Hematopoietic multipotent progenitor cell treated with erythropoietin and hydrocortisone succinate and interleukin-3 and kit ligand, for 8 days (in vitro differentiated cells): ENCODE measurements at places on chromosomes 6 and 20.

- no peak for DNase-seq
Measured at GRCh38 chr6:68911334-68911733, 276.3 kb downstream of the ADGRB3 start.

DNA sequence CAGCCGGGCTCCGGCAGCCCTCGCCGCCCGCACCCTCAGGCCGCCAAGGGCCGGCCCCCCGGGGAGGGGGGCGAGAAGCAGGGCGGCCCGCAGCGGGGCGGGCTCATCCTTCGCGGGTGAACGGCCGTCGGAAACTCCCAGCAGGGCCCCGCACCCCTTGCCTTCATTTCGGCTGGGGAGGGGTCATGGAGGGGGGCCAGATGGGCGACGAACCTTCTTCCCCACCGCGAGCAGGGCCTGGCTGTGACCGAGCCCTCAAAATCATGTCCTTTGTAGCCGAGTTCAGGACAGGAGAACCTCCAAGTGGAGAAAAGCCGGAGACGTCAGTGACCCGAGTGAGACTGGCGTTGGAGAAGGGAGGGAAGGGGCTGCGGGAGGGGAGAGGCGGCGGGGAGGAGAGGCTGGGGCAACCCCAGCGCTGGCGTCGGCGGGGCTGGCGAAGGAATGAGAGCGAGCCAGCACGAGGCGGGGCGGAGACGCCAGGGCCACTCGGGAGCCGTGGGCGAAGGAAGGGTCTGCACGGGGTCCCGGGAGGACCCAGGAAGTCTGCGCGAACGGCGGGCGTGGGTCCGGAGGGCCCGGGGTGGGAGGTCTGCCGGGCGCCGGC is 571 bp upstream of the FOXC1 start:
- no peak for DNase-seq

DNA sequence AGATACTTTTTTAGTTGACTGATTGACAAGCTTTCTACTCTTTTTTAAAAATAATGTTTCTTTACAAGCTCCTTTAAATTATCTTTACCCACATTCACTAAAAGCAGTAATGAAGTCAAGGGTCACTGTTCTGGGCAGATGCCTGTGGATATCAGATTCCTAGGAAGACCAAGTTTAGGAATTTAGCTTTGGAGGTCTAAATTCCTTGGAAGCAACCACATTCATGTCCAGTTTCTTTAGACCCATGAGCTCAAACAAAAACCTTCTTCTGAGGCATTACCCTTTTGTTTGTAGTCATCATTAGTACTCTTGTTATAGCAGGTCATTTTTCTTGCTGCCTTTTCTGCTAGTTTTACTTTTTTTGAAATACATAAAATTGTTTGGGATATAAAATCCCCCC is 462.9 kb upstream of the JAG1 start:
- DNase-seq = no peak

DNA sequence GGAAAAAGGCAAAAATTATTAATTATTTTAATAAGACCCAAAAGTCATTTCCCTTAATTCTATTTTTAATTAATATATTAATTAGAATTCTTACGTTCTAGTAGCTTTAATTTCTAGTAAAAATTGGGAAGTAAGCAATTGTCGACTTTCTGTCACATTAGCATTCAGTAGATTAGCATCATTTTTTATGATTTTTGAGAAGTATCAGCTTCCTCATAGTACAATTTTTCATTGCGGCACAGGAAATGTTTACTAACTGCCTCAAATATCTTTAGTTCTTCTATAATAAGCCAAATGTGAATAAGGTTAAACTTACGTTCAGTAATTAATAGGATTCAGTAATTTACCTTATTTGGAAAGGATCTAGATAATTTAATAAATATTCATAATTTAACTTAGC is 687.4 kb downstream of the EPM2A start:
- DNase-seq = no peak

DNA sequence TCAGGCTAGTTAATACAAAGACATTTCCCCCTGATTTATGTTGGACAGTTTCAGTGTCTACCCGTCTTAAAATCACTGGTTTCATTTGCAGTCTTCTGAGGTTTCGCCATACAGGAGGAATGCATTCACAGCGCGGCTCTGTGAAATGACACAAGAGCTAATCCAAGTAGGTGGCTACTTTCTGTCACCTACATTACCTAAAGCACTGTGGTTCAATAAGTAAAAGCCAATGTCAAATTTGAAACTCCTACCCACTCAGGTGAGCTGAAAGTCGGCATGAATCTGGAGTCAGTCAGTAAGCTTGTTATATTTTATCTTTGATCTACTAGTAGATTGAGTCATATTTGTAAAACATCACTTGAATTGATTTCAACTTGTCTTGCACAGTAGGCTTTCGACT is 370.8 kb downstream of the LAMA2 start:
- DNase-seq = no peak

DNA sequence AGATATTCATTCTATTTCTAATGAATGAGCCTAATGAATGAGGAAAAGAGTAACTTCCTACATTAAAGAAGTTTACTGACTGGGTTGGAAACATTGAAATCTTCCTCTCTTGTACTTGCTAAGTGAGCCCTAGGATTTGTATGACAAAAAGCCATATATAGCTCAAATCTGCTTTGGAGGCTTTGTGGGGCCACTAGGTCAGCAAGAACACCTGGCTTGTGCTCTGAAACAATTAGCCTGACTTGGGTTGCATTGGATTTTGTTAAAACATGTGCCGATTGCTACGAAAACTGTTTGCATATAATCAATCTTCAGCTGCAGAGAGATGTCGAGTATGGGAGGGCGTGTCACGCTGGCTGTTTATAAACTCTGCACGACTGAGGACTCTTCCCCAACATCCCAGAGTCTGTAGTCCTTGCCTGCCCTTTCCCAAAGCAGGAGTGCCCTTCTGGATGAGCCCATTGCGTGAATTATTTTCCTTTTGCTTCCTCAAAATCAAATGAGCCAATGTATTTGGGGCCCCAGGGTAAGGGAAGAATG is 684.8 kb downstream of the DHX35 start:
- no peak for DNase-seq

- DNase-seq = no peak
Measured at GRCh38 chr6:84346372-84346771, 118.9 kb upstream of the CEP162 start.

- no peak for DNase-seq
Measured at GRCh38 chr20:50014570-50015562, 32.1 kb downstream of the SNAI1 start.

- DNase-seq = peak; percentile 29
Measured at GRCh38 chr6:33410711-33411631, at the start of gene PHF1. Gene PHF1, plus strand, starts transcription at chr6:33411014. Its CDS starts 1,250 bp downstream, at chr6:33412264.

- DNase-seq = no peak
Measured at GRCh38 chr6:23663652-23664051, 462.4 kb upstream of the NRSN1 start.

DNA sequence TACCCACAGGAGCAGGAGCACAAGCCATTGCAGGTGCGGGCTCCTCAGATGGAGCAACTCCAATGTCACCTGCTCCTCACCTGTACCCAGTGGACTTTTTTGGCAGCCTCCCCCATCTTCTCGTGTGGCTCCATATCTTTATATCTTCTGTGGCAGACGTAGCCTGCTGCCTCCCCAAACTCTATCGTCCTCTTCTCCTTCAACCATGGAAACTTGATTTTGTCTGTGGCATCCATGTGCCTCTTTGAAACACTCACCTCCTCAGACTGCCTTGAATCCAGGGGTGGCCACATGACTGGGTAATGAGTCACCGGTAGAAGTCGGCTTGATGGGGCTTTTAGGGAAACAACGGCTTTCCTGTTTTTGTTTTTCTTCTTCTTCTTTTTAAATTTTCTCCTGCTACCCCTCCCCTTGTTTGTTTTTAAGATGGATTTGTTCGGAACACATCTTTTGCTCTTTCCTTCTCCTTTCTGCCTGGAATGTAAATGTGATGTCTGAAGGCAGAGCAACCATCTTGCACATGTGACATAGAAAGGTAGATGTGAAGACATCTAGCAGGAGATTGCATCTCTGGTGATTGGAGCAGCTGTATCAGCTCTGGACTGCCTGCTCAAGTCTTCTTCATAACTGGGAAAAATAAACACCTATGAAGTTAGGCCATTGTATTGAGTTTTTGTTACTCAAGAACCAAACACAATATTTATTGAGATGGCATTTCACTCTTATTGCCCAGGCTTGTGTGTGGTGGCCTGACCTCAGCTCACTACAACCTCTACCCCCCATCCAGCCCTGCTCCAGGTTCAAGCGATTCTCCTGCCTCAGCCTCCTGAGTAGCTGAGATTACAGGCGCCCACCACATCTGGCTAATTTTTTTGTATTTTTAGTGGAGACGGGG is 69.9 kb upstream of the DDR1 start:
- peak; percentile 31 for DNase-seq

GRCh38 chr6:42179945-42180313 is 6.8 kb downstream of the GUCA1A start:
- no peak for DNase-seq

DNA sequence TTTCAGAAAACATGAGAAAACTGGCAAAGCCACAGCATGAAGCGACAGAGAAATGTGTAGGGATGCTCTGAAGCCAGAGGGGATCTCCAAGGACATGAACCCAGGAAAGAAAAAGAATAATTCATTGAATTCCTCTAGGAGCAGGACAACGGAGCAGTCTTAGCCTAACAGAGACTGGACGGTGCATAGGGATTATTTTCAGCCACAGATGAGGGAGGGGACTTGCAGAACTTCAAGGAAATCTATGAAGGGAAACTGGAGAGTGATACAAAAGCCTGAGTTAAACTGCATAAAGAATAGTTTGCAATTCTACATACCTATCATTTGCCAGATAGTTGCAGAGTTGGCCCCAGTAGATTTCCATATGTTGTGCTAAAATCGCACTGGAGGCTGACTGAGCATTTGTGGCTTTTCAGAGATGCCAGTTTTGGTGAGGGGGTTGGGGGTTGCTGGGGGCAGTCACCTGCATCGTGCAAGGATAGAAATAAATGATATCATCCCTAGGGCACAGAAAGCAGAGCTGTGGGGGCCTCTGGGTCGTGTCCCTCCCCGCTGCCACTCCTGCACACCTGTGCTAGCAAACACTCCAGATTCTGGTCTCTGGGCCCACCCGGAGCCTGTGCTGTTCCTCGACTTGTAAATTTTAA is 443.2 kb upstream of the JARID2 start:
- no peak for DNase-seq

GRCh38 chr6:19465256-19465655 is 371.9 kb upstream of the ID4 start:
- DNase-seq = no peak

DNA sequence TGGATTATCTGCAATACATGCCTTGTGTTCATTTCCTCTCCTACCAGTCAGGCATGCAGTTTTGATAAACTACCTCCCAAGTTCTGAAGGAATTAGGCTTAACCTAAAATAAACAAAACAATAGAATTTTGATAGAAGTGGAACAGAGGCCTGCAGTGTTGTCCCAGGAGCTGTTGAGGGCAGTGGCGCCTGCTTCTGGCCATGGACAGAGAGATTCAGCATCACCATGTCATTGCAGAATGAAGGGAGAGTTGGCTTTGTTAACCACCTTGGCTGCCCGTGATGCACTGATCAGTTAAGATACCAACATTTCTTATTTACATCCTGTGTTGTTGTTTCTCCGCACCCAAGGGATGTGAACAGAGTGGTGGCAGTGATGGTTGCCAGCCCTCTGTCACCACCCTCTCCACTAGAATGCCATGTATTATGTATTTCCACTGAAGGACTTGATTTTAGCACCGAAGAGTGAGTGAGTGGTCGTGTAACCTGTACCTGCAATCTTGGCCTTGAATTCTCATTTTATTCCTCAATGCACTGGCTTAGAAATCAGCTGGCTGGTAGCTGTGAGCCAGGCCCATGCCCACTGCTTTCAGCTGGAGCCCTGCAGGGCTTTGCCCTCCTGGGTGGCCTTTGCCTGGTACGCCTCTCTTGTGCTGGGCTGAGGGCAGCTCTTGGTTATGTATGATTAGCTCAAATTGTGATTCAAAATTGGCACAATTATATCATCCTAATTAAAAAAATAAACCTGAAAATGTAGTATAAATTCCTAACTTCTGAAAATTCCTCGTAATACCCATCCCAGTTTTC is 56.5 kb downstream of the SHLD1 start:
- no peak for DNase-seq

DNA sequence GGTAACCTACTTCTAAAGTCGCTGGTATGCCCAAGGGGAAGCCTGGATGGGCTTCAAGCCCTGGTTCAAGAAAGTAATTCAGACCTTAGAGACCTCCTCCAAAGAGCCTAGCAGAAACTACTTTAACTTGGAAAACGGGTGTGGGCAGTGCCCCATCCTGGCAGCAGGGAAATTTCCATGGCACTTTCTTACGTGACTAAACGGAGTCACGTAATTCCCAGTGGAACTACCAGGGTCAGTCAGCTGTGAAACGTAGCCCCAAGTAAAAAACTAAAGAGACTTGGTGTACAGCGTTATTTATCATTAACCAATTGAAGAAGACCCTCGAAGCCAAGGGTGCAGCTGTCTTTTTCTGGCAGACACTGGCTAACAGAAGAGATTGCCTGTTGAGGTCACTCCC is 114.0 kb downstream of the RCAN2 start:
- no peak for DNase-seq

GRCh38 chr20:51667002-51667408 is 101.2 kb downstream of the ATP9A start:
- no peak for DNase-seq

DNA sequence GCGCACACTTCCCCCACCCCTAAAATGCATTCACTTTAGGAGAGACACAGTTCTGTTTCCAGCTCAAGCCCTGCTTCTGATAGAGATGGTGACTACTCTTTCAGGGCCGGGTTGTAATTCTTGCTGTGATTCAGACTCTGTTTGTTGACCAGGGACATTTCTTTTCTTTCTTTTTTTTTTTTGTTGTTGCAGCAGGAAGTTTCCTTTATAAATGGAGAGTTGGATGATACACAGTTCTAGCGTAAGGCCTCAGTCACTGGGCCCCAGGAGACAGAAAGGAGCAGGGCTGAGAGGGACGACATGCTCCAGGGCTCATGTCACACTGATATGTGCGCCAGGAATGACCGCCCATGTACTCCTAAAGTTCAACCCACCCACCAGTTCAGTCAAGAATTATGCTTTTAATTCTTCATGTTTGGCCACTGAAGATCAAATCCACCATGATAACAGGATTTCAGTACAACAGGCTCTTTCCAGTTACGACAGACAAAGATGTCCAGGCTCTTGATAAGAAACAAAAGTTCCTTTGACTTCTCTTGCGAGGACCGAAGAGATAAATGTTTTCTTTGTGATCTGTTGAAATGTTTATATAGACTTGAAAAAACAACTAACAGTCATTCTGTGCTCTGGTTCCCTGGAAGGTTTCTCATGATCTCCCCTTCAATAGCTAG is 142.5 kb downstream of the CD164 start:
- DNase-seq = peak; percentile 16

DNA sequence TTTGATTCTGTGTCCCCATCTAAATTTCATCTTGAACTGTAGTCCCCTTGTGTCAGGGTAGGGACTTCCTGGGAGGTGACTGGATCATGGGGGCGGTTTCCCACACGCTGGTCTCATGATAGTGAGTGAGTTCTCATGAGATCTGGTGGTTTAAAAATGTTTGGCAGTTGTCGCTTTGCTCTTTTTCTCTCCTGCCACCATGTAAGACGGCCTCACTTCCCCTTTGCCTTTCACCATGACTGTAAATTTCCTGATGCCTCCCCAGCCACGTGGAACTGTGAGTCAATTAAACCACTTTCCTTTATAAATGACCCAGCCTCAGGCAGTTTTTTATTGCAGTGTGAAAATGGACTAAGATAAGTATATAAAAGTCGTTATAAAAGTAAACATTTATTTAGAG is 80.5 kb upstream of the SGK1 start:
- peak; percentile 9 for DNase-seq
